ENCODE measurements at places on chromosomes 11 and 22.

GRCh38 chr11:110501428-110501827 lies 71.7 kb downstream of the FDX1 start:
- DNase-seq, result no peak

- DNase-seq, result no peak
These were observed 24.8 kb upstream of the CALCB start for GRCh38 chr11:15048616-15049015.

DNA sequence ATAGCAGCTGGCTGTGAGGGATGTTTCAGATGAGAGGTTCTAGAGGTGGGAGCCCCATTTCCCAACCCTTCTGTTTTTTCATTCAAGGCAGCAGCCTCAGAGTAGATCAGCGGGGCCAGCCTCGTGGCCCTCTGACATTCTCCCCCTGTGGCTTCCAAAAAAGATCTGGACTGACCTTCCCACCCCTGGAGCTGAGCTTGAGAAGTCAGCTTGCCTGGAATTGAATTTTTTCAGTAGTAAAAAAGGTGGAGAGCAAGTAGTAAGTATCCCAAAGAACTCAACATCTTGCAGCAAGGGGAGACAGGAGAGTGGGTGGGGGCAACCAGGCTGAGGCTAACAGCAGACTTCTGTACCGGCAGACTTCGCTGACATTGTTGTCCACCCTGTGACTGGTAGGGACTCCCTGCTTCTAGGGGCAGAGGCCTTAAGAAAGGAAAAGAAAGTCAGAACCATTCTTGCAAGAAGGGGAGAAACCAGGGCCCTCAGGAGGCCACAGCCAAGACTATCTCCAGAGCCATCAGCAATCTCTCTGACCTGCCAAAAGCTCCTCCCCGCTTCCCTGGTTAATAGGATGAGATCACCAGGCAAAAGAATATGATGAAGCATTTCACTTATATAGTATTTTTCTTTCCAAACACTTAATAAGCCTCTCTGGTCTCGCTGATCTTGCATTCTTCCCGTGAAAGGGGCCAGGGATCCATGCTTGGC lies 2.0 kb upstream of the GRIK4 start:
- no peak for DNase-seq

DNA sequence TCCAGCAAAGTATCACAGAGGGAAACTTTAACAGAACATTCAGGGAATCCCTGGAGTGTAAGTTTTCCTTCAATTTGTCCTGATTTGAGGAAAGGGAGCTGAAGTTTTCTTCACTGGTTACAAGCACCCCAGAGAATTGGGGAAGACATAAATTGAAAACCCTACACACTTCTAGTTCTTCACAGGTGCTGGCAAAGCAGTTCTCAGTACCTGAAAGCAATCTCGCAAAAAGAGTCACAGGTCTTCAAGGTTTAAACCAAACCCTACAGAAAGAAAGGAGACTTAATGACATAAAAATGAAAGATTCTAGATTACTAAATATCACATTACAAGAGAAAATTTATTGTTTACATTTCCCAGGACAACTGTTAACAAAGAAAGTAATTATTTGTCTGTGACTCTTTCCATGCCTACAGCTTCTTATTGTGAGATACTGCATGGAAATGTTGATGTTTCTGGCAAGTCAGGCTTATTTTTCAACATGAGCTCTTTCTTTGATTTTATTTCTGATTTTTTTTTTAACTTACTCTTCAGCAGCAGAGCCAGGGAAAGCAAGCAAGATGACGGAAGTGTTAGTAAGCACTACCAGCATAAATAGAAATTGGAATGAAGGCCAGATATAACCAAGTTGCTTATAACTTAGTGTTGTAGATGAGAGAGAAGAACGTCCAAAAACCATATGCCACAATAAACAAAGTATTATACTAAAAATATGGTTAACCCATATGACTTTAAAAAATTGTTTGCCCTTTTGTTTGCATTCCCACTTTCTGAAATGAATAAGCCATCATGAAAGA lies 44.1 kb downstream of the FANCF start:
- no peak for DNase-seq

DNA sequence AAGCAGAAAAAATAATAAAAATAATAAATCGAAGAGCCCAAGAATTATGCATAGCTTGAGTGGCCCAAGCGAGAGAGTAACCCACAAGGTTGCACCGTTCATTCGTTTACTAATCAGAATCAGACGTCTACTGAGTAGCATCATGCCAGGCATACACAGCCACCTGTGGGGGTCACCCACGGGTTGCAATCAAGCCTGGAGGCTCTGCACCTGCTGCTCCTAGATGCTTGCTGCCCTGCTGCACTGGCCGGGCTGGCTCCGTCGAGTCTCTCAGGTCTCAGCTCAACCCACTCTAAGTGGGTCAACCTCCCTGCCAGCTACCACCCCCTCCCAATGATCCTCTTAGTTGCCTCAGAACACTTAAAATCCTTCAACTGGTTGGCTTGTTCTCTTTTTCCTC lies 2.0 kb upstream of the TESMIN start:
- no peak for DNase-seq

DNA sequence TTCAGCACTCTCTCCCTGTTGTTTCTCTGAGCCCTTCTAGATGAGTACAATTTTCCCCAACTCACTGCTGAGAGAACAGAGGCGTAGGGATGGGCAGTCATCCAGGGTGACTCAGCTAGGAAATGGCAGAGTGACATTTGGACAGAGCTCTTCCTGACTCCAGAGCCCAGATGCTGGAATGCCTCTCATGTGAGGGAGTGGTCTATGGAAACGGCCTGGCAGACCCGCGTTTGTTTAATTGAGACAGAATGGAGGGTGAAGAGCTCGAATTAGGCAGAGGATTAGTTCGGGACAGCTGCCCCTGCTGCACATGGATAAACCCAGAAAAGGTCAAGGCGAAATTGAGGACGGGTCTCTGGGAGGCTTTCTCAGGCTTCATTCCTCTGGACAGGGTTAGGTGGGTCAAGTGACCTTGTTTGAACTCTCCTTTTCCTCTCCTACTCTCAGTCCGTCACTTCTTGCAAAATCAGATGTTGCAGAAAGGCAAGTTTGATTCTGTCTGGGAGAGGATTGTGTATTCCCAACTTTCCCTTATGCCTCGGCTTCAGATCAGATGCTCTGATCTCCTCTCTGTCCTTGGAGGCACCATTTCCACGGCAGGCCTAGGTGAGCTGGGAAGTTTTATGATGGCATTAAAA lies 7.6 kb upstream of the LMO2 start:
- DNase-seq, result no peak

GRCh38 chr11:10398525-10398924 lies 56.5 kb upstream of the AMPD3 start:
- DNase-seq, result no peak

DNA sequence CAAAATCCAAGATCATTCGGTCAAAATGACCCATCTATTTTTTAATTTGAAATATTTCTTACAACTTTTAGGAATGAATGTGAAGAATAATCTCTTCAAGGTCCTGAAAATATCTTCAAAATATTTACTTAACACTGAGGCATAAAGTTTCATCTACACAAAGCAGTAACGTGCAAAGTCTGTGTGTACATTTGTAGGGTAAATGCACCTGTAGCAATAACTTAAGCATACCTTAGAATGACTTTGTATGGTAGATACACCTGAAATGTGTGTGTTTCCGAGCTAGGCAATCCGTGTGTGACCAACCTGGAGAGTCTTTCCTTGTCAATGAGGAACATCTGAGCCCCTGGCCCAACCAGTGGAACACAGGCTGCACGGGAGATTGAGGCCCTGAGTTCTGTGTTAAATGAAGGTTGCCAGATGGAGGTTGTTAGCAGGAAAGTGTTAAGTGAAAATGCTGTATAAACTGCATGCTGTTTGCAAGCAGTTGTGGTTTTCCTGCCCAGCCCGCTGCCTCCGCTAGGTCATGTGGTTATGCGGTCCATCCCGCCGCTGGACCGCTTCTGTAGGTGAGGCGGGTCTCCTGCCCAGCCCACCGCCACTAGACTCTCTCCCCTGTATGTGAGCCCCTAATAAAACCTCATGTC lies 7.6 kb upstream of the CTR9 start:
- DNase-seq, result no peak

GRCh38 chr11:6455070-6455469 lies 14.3 kb upstream of the HPX start:
- DNase-seq, result no peak

DNA sequence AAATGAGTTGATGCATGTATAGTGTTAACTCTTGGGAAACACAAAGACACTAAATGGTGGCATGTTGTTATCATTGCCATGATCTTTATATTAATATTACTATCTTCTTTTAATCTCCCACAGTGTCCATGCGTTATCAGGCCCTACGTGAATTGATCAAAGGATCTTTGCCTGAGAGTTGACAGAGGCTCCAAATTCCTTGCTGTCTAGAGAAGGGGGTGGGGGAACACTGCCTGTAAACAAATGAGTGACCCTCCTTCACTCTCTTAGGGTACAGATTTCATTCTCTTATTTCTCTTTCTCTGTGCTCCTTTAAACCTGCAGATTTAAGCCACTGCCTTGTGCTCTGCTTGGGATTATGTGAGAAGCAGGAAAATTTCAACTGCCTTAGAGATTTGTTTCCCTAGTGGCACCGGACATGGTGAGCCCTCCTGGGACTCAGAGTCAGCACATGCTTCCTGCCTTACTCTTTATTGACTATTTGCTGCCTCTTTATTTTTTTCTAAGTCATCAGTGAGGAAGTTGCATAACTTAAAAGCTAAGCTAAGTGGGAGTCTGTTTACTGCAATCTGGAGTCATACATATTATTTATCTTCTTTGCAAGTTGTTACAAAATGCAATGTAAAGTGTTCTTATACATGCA lies 122.9 kb downstream of the MAML2 start:
- DNase-seq, result no peak

GRCh38 chr22:28297504-28297903 lies 378.4 kb upstream of the PITPNB start:
- DNase-seq, result no peak

- DNase-seq, result no peak
These were observed 158.3 kb upstream of the SNX19 start for GRCh38 chr11:131074573-131074972.

DNA sequence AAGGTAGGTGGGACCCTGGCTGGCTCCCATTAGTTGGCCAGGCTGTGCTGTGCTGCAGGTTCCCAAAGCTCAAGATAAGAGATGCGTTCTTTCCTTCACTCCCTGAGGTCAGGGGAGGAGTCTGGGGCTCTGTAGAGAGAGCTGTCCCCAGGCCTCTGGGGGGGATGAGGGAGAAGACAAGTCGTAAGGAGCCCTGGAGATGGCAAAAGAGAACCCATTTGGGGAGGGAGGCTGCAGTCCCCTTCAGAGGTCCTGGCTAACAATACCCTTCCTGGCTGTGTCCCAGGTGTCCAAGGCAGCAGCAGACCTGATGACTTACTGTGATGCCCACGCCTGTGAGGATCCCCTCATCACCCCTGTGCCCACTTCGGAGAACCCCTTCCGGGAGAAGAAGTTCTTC lies 916 bp downstream of the GNG3 start:
- DNase-seq, result no peak

- DNase-seq, result no peak
These were observed 55.1 kb downstream of the PACSIN2 start for GRCh38 chr22:42959576-42960509.

DNA sequence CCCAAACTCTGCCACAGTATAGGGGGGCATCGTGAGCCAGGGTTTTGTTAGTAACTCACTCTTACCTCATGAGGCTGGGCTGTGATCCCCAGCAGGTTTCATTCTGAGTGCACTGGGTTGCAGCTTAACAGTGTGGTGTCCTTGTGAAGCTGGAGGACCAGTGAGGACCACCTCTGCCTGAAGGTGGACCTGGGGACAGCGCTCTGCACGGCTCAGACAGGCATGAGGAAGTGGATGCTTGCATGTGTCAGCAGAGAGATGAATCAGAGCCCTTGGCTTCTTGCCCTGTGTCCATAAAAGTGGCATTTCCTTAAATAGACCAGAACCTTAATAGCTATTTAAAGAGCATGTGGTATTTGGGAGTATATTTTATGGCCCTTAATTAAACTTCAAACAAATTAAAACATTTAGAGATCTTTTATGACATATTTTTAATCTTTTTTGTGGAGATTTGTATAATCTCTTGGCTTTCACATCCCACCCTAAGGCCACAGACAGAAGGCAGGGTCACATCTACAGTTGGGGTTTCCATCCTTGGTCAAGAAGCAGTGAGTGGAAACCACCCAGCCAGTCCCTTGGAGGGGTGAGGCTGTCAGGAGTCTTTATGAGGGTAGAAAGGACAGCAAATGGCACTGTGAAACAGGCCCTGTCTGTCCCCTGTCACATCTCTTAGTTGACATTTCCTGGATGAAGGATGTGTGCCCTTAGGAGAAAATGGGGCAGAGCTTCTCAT lies 24.8 kb upstream of the ADORA2A start:
- DNase-seq, result no peak

- no peak for DNase-seq
These were observed 151.7 kb downstream of the ADAMTS15 start for GRCh38 chr11:130600139-130600538.

DNA sequence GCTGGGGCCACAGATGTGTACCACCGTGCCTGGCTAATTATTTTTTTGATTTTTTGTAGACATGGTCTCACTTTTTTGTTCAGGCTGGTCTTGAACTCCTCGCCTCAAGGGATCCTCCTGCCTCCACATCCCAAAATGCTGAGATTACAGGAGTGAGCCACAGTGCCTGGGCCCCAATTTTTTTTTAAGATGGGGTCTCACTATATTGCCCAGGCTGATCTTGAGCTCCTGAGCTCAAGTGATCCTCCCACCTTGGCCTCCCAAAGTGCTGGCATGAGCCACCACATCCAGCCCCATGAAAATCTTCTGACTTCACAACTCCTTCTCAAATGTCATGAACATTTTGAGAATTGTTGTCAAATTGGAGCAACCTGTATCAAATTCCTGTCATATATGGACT lies 2.3 kb upstream of the ANKRD54 start:
- no peak for DNase-seq

GRCh38 chr22:46455446-46455845 lies 82.0 kb downstream of the CELSR1 start:
- DNase-seq, result no peak

DNA sequence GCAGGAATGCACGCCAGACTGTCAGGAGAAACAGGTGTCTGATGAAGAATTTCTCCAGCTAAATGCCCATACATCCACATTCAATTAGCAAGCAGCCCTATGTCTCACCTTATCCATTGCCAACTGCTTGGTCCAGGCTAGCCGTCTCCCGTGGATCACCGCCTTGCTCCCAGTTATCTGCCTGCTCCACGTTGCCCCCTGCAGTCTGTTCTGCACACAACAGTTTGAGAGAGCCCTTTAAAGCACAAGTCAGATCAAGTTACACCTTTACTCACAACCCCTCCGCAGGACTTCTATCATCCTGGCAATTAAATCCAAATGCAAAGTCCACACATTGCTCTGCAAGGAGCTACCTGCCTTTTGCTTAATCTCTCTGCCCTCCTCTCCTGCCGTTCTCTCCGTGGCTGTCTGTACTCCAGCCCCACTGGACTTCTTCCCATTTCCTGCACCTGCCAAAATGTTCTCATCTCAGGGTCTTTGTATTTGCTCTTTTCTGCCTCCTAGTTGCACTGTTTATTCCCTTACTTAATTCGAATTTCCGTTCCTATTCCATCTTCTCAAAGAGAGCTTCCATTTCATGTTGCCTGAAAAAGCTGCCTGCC lies 185.3 kb upstream of the LARGE1 start:
- peak; percentile 83 for DNase-seq

- no peak for DNase-seq
These were observed 9.8 kb downstream of the HDHD5 start for GRCh38 chr22:17149076-17149815.

GRCh38 chr11:2663915-2664314 lies 35.9 kb downstream of the KCNQ1OT1 start:
- DNase-seq, result no peak

- no peak for DNase-seq
These were observed 33.4 kb downstream of the FAM118A start for GRCh38 chr22:45343143-45343542.

- DNase-seq, result no peak
These were observed 7.3 kb downstream of the RSF1 start for GRCh38 chr11:77813256-77813655.
